ENCODE measurements at places on chromosomes 1 and 21.

DNA sequence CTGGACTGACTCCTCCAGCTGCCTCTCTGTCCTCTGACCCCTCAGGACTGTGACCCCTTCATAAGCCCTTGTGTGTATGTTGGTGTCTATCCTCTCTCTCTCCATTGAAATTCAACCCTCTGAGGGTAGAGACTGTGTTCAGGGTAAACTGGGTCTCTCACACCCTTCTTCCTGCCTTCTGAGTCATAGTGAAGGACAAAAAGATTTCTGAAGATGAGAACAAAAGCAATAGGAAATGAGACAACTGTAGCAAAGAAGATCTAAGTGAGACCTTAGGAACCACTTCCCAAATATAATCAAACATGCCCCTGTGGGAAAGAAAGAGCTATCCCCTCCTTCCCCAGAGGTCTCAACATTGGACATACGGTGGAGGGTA, 16.9 kb downstream of the NUAK2 start:
- DNase-seq: no peak

DNA sequence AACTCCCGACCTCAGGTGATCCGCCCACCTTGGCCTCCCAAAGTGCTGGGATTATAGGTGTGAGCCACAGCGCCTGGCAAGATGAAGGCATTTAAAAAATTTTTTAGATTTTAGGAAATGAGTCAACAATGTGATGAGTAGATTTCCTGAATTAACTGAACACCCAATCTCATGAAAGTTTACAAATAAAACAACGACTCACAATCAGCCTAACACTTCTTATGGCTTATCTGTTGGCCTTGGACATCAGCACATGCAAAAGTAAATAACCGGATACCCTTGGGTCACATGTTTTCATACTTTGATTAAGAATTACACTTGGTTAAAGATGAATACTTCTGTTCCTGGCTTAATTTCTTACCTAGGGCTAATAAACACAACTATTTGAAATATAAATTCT, 3.0 kb downstream of the GNG12 start:
- DNase-seq: no peak

GRCh38 chr1:176701151-176701866, 238.3 kb downstream of the PAPPA2 start:
- DNase-seq: no peak

DNA sequence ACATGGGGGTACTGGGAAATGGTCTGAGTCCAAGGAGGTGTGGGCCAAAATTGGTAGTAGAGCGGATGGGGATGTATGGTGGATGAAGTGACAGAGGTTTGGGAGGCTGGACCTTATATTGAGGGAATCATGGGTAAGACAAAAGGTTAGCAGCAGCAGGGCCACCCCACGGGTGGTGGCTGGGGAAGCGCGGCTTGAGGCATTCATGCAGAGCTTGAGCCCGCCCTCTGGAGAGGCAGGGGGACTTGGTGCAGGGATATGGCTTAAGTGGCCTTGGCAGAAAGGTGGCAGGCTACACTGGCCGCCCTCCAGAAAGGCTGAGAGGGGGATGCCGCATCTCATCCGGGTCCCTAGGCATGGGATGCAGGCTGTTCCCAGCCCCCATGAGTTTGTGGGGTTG, 31.5 kb downstream of the HMGB4 start:
- no peak for DNase-seq

DNA sequence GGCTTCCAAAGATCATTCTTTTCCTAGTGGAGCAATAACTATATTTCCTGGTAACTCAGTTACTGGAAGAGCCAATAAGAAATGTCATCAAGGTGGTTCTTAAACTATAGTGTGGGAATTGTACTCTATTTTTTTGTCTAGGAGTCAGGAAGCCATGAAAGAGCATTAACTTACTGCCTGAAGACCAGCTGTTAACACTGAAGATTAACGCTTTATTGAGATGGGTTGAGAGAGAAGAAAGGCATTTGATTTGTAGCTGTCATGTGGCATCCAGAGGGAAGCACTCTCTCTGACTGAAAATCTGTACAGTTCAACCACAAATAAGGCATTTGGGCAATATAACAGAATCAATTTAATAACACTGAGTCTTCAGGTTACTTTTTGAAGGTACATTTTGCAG, 76.0 kb downstream of the DNM3 start:
- no peak for DNase-seq

- DNase-seq: no peak
Measured at GRCh38 chr21:33244082-33244778, 14.5 kb downstream of the IFNAR2 start.

DNA sequence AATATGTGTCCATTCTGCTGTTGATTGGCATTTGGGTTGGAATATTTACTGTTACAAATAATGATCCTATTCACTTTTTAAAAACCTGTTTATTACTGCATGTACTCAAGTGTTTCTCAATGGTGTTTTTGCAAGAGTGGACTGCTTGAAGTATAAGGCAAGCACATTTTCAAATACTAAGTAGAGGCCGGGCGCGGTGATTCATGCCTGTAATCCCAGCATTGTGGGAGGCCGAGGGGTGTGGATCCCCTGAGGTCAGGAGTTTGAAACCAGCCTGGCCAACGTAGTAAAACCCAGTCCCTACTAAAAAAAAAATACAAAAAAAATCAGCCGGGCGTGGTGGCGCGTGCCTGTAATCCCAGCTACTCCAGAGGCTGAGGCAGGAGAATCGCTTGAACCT, 276.9 kb upstream of the ADGRL4 start:
- DNase-seq: no peak

DNA sequence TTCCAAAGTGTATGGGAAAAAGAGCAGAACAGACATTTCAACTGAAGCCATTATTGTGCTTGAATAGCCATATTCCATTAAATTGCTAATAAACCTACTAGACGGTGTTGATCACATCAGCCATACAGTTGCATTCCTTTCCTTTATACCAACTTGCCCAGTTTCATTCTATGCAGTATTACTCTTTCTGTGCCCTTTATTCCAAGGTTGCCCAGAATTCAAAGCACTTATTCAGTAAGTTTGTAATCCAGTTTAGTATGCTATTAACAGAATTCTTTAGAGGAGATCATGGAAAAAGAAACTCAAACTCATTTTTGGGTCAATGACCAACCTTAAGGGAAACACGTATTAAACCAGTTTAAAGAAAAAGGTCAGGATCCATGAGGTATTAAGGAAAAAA, 89.5 kb downstream of the DDAH1 start:
- DNase-seq: no peak

GRCh38 chr1:208069908-208070307, 159.0 kb upstream of the CD34 start:
- no peak for DNase-seq

DNA sequence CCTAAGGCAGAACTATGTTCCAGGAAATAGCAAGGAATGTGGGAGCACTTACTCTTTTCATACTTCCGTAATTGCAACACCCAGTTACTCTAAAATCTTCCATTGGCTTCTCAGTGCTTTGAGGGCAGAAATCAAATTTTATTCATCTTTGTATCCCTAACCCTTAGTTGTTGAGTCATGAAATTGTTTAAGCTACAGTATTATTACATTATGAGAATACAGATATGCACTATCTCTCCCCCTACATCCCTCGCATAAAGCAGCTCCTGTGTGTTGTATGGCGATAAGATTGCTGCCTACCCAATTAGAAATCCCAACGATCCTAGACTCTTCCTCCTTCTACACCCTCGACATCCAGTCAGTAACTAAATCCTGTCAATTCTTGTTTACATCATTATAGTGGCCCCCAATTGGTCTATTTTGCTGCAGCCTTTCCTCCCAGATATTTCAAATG, 2.6 kb downstream of the AIDA start:
- DNase-seq: no peak

DNA sequence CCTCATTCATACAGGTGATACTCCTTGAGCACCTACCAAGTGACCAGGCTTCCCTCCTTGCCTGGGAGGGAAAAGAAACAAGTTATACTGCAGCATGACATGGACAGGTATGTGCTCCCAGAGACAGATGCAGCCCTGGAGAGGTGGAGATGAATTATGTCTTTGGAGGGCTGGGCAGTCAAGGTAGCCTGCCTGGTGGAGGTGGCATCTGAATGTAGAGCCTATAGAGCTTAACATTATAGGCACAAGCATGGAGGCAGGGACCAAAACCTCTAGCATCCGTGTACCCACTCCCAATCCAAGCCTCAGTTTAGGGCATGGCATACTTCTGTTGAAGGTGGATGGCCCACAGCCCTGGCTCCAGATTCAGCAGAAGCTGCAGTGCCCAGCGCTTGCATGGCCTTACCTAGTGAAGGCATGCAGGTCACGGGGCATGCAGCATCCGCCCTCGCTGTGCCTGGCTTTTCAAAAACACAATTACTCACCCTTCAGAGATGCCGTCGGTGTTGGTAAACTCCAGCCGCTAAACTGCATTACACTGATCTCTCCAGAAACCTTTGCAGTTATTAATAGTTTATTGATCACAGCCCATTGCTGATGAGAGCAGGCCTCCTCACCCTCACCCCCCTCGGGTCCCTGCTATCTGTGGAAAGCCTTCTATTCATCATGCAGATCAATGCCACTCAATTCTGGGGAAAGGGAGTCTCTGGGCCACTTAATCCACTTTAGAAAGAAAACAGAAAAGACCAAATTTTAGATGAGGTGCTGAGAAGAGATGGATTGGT, 151.1 kb upstream of the KLHDC7A start:
- DNase-seq: no peak

DNA sequence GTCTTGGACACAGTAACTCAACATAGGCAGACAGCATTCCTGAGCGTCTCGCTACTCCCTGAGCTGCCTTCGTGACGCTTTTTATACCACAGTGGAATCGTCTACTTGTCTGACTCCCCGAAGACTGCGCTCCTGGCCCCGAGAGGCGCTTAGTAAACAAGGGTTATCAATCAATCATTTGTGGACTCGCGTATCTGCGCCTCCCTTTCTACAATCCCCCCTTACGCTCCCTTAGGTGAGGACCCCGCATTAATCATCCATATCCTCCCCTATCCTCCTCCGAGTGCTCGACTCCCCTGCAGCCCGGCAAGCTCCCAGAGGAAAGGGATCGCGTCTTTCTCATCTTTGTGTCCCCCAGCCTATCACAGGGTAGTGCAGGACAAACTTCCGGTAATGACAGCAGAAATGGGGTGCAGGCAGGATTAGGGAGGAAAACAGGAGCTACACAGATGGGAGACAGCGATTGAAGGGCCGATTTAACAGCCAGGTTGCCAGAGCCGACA, 522 bp downstream of the TMEM59 start:
- DNase-seq: peak; percentile 44

GRCh38 chr1:6523566-6523965, 30.7 kb downstream of the NOL9 start:
- DNase-seq: peak; percentile 57

GRCh38 chr21:35303085-35303484, 254.0 kb upstream of the RUNX1 start:
- DNase-seq: peak; percentile 7

DNA sequence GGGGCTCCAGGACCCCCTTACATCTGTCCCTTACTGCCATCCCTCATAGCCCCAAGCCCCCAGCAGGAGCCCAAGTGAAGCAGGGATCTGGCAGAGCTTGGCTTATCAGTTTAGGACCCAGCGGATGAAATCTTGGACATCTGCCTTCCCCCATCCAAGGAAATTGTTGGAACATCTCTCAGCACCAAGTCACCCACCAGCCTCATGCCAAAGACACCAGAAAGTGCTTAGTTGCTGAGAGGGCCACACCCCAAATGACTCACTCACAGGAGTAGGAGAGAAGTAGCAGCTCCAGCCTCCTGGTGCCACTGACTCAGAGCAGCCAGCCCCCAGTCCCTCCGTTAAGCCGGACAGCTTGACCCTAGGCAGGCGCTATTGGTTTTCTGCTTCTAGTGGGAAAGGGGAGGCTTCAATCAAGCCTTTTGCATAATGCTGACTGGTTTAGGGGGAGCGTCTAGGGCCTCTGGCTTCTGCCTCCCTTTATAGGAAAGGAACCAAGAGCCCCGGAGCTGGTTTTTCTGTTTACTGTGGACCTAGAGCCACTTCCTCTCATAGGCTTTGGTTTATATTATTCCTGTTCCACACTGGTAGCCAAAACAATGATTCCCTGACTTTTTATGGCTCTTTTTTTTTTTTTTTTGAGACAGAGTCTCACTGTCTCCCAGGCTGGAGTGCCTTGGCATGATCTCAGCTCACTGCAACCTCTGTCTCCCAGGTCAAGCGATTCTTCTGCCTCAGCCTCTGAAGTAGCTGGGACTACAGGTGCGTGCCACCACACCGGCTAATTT, 114.2 kb upstream of the IPO9 start:
- DNase-seq: peak; percentile 95

DNA sequence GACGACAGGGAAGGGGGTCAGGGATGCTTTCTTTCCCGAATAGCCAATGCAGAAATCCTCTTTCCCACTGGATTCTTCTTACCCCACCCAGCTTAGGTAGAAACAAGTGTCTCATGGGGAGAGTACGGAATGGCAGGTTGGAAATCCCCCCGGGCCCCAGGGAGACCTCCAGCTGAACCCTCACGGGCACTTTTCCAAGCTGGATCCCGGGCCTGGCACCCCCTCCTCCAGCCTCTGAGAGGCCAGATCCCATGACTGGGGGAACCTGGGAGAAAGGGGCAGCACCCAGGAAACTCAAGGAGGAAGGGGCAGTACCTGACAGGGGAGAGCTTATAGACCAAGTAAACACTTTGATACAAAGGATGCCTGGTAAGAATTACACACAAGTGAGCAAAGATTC, 1.3 kb downstream of the PKP1 start:
- DNase-seq: no peak

- no peak for DNase-seq
Measured at GRCh38 chr1:5265438-5266075, 611.1 kb downstream of the AJAP1 start.

DNA sequence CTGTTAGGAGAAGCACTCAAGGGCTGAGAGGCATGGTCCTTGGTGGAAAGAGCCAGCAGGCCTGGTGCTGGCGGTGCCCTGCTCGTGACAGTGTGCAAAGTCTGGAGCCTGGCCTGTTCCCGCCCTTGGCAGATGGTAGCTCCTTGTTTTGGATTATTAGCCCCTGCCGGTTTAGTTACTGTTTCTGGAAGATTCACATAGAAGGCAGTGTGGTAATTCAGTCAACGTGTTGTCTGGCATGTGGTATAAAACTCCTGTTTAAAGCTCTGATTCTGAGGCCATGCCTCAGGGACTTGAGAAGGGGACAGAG, 6.8 kb downstream of the PKNOX1 start:
- no peak for DNase-seq

DNA sequence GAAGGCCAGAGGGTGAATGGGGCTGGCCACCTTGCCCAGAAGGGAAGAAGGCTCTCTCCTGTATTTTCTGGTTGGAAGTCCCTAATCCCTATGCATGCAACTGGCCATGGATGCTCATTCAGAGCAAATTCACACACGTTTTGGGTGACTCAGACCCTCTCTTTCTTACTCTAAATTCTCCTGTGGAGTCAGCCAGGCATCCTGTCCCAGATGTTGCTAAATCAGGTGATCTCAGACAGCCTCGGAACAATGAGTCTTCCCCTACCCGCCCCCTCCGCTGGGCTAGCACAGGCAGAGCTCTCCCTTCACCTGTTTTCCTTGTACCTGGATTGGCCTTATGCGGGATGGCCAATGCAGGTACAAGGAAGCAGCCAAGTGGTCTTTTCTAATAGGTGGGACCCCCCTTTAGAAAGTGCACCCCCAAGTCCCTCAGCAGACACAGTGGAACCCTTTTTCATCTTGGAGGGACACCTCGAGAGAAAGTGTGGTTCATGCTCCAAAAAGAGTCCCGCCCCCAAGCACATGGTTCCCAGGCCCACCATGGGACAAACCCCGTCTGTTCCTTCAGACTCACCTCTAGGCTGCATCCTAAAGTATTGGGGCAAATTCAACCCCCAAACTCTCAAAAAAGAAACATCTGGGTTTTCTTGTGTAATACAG, 8.6 kb downstream of the S100A6 start:
- no peak for DNase-seq
